MV-4-11 (cell line): ENCODE measurements at places on chromosomes 2 and 18.

DNA sequence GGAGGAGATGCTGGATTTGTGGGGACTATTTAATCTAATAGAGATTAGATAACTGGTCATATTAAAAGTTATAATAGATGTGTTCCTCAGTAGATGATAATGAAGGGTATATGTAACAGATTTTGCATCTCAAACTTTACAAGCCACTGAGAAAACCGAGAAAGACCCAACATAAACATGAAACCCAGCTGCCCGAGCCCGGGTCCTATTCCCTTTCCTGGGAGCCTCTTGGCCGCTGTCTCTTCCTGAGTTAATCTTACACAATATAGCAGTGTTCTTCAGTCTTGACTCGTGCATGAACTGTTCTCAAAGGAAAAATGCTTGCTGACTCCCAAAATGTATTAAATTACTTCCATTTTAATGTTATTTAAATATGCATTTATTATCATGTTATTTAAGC, 94.5 kb downstream of the COPS8 start:
- no peak for DNase-seq

DNA sequence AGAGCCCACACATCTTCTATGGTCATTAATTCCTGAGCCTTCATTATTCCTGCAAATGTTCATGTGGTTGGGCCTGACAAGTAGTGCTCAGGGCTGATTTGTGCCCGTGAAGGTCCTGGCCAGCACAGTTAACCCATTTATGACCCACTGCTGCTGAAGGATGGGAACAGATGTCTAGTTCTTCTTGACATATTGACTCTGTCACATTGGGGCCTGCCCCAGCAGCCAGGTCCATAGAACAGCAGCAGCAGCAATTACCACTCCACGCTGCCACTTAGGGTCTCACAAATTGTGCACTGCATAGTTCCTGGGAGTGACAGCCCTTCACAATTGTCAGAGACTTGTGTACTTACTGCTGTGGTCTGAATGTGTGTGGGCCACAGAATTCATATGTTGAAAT, 442.3 kb upstream of the RGPD4 start:
- DNase-seq, result no peak

GRCh38 chr18:57794951-57795728, 8.0 kb downstream of the ATP8B1 start:
- no peak for DNase-seq

DNA sequence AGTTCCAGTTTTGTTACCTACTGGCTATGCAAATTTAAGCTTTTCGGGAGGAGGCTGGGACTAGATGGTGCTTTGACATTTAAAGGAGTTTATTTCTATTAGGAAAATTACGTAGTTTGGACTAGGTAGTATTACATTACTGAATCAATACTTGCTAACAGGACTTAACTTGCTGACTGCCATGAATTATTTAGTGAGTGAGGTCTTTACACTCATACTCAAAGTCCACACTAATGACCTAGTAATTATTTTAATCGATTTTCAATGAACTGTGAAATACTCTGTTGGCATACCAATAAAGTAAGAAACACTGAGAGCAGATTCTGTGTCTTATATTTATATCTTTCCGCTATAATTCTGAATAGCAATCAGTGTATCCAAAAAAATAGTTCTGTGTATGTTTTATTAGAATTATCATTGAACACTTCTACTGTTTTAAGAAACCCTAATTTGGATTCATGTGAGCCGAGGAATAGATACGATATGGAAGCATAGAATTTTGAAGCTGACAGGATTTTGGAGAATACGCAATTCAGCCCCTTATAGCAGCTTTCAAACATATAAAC, 55.0 kb downstream of the CHST9 start:
- no peak for DNase-seq

GRCh38 chr2:128765811-128766210, 447.1 kb upstream of the HS6ST1 start:
- no peak for DNase-seq

GRCh38 chr18:47108373-47108772, 41.9 kb downstream of the HDHD2 start:
- DNase-seq, result no peak

DNA sequence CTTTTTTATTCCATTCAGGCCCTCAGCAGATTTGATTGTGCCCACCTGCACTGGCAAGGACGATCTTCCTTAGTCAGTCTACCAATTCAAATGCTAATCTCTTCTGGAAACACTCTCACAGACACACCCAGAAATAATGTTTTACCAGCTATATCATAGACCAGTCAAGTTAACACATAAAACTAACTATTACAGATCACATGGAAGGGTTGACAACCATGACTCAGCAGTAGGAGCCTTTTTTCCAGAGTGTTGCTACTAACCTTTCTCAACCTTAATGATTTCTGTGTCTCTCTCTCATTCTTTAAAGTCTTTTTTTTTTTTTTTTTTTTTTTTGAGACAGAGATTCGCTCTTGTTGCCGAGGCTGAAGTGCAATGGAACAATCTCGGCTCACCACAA, 143.5 kb upstream of the MSH6 start:
- DNase-seq, result no peak

GRCh38 chr2:42830922-42831574, 38.7 kb upstream of the HAAO start:
- no peak for DNase-seq

- DNase-seq, result no peak
Measured at GRCh38 chr2:222782201-222782730, 78.6 kb upstream of the ACSL3 start.

DNA sequence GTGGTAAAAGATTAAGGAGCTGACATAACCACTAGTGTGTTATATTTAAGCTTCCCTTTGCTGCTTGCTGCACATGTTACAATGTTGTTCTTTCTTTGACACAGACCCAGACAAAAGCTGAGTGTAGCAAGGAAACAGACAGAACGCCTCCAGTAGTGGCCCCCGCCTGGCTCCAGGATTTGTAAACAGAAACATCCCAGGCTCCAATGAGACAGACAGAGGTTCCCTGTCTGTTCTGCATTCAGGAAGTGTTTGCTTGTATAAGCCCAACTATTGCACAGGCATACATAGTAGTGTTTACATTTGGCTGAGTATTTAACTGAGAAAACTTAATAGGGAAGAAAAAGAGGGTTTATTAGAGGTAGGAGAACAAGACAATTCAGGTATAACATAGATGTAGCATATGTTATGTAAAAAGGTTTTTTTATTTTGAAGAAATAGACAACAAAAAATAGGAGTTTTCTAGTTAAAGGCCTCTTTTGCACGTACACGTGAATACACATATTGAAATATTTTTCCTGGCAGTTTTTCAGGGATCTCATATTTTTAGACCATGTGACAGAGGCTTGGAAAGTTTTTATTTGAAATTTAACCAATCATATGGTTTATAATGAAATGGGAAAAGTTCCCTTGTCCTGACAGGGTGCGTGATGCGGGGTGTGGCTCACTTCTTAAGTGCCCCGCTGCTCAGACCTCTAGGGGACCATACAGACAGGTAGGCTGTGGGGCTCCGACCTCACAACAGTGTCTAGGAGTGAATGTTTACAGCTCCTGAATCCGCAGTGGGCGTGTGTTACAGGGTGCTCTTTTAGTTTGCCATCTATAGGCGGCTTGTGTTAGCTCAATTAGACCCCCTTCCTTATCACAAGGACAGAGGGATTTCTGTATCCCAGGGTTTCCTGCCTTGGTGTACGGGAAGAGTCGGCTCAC, 118.4 kb downstream of the BMPR2 start:
- DNase-seq, result no peak
